ENCODE measurements at places on chromosomes 6 and 20. TPM values are rescaled to one million over a fixed set of nuclear protein-coding genes. Genes with fewer than 3 reads are reported as not detected.

DNA sequence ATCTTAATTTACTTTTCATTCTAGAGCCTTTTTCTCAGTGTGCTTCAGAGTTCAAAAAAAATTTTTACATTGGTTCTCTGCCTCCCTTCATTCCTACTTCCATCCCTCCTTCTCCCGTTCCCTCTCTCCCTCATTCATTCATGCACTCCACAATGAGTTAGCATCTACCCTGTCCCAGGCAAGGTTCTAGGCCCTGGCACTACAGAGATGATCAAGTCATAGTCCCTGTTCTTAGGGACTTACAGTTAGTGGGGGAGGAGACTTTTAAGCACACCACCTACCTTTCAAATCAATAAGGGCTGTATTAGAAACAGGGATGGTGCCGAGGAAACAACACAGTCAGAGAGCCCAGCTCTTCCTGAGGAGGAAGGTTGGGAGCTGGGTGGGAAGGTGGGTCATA, 40.3 kb downstream of the MAP3K5 start:
- DNase-seq = no peak

- DNase-seq = no peak
Measured at GRCh38 chr6:42390228-42390934, 61.3 kb downstream of the TRERF1 start.

- no peak for DNase-seq
Measured at GRCh38 chr6:46395530-46395929, 95.7 kb downstream of the RCAN2 start.

GRCh38 chr20:44010162-44010704, 95.6 kb downstream of the TOX2 start:
- no peak for DNase-seq

DNA sequence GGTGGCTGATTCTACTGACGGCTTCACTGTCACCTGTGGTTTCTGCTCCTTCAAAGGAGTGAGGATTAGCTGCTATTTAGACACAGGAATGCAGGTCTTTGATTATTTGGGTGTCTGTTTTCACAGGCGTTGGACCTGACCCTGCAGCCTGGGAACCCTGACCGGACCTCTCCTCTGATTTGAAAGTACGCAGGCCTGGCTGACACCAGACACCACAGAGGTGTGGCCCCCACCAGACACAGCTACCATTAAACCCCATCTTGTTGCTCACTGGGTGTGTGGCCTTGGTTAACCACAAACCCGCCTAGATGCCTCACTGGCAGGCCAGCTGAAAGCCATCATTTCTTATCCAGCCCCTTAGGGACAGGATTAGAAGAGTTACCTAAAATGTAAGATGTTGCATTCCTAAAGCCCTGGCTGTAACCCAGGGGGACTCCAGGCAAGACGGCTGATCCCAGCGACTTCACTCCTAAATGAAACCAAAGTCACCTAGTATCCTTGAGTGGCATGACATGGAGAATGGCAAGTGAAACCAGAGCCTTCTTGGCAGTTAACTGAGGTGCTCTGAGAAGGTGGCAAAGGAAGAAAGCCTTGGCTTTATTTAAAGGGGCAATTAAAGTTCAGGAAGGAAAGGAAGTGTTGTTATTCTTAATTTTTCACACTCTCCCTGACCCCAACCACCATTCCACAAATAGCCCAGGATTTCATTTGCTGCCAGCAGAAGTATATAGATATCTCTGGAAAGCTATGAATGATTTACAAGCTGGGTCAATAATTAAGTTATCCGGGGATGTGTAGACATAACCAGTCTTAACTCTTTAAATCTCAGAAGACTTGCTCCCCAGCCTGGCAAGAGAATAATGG, 169.9 kb downstream of the QRSL1 start:
- no peak for DNase-seq

DNA sequence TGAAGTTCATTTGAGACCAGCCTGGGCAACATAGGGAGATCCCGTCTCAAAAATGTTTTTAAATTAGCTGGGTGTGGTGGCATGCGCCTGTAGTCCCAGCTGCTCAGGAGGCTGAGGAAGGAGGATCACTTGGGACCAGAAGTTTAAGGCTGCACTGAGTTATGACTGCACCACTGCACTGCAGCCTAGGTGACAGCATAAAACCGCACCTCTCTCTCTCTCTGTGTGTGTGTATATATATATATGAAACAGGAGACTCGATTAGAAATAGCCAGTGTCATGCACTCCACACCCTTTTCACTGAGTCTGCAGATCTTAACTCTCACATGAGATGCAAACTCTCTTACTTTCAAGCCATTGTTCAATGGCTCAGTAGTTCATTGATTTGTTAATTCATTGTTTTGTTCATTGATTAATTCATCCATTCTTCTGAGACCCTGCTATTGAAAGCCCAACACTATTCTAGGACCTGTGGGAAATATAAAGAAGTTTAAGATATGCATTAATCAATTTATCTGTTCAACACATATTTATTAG, 52.4 kb upstream of the MRPS10 start:
- no peak for DNase-seq

- no peak for DNase-seq
Measured at GRCh38 chr6:1630771-1631217, 21.1 kb downstream of the FOXC1 start.

DNA sequence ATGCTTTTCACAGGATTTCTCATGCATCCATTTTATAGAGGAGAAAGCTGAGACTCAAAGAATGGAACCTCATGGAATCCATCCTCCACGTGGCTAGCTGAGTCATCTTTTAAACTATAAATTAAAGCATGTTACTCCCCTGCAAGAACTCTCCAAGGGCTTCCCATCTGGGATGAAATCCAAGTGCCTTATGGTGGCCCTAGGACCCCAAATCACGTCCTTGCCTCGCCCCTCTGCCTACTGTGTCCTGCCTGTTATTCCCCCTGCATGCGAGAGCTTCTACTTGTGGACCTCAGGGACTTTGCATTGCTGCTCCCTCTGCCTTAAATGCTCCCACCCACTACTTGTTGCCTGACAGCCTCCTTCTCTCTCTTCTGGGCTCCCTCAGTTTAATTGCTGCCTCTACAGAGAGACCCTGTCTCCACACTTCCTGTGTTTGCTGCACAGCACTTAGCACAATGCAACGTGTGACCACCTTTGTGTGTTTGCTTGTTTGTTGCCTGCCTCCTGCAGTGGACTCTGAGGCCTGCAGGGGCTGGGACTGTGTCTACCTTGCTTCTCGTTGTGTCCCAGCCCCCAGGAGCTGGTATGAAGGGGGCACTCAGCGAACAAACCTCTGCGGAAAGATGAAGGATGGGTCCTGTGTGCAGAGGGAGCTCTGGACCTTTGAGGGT, 39.4 kb downstream of the TOX2 start:
- no peak for DNase-seq

DNA sequence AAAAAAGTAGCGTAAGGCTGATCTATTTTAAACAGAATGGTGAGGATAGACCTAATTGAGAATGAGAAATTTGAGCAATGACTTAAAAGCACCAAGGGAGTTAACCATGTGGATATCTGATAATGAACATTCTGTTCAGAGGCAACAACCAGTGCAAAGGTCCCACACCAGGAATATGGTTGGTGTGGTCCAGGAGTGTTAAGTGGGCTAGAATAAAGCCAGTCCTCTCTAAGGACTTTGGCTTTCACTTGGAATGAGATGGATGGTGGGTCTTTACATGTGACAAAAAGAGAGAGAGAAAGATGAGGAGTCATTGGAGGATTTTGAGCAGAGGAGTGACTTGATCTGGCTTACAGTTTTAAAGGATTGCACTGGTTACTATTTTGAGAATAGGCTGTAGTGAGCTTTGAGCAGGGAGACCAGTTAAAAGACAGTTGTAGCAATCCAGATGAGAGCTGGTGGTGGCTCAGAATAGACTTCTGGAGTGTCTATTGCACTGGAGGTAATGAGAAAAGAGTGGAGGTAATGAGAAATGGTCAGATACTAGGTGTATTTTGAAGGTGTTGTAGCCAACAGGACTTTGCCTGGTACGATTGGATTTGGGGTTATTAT, 89.8 kb downstream of the SCAF8 start:
- no peak for DNase-seq

DNA sequence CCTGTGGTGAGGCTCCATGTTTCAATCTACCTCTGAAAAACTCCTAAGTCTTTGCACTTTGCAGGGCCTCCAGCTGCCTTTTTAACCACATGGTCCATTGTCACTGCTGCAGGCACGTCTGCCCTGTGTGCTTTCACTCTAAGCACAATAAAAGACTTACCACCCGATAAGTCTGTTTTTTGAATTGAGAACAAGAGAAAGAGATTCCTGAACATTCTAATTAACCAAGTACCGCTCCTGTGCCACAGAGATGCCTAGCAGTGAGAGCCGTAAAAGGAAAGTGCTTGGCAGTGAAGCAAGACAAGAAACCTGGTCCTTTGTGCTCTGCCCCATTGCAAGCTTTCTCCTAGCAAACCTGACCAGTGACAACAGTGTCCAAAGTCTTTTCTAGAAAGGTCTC, 487.6 kb upstream of the FLRT3 start:
- no peak for DNase-seq

- no peak for DNase-seq
Measured at GRCh38 chr6:136624347-136624746, 74.1 kb upstream of the MAP7 start.

DNA sequence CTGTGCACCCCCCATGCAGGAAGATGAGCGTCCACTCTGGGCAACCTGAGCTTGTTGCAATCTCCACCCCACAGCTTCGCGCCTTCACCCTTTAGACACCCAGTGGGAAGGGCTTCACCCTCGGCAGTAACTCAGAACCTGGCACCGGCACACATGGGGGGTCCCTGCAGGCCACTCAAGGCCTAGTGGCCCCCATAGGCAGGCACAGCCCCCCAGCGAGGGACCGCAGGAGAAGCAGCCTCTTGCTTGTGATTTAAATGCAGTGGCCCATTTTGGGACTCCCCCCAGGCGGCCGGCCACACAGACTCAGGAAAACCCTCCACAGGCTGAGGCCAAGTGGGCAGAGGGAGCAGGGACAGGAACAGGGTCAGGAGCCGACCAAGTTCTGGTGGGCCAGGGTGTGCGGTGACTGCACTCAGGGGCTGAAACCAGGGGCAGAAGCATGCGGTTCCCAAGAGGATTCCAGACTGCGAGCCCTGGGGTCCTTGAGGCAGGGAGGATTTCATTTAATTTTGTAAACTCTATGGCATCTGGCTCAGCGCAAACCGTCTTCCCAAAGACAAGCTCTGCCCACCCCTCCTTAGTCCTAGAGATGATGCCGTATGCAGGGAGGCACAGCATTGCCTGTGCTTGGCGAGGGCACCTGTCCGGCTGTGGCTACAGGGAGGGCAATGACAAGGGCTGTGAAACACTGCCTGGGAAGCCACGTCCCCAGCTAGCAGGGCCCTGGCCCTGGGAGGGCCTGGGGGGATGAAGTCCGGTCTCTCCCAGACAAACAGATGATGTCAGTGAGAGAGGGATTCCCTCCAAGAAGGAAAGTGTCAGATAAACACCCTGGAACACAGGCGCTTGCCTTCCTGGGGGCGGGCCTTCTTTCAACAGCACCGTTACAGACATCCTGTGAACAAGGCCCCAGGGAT, 52.9 kb upstream of the GPR31 start:
- no peak for DNase-seq

- no peak for DNase-seq
Measured at GRCh38 chr6:145968051-145968450, 3.9 kb upstream of the SHPRH start.

- no peak for DNase-seq
Measured at GRCh38 chr20:64065062-64065973, 2.3 kb downstream of the TCEA2 start.

The ADTRP gene
- 1.6 TPM for polyA plus RNA-seq

The TREML4 gene
- not detected for polyA plus RNA-seq

The LY6G6F gene
- not detected for polyA plus RNA-seq

The SLC35F1 gene
- polyA plus RNA-seq = 0.02 TPM

The TGM3 gene
- polyA plus RNA-seq = not detected

The ANKEF1 gene
- polyA plus RNA-seq = 0.70 TPM

The NKX2-2 gene
- polyA plus RNA-seq = not detected

Measured in BJ (cell line).